ENCODE measurements at places on chromosomes 6 and 20.

DNA sequence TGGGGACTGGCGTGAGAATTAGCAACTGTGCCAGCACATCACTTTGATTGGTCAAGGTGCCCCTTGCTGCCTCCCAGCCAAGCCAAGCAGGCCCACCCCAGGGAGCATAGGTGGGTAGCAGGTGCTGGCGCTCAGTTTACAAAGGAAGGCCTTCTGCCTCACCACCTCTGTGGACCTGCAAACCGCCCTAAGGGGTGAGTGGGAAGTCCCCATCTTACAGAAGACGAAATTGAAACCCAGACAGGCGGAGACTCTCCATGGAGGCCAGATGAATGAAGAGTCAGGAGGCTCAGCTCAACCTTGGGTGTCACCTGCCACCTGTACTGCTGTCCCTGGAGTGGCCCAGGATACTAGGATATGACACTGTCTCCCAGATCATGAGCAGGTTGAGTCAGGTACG, 21.5 kb upstream of the MAS1L start:
- no peak for DNase-seq

DNA sequence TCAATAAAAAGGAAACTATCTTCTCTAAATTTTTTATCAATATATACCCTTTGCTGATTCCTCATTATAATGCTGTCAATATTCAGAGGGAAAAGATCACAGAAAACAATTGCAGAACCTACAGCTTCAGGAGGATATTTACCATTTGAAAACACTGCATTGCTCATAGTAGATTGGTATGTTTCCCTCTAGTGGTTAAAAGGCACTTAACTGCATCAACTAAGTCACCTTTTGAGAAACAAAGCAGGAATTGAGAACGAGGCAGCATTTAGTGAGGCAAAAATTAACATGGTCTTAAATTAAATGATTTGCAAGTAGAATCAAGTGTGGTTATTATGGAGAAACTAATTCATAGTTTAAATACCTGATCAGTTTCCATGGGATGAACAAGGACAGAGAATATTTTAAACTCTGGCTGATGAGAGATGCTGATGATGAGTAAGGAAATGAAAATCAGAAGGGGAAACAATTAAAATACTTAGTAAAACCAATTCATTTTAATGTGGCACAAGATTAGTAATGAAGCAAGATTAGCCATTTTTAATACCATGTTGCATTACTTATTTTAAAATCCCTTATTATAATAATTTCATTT, 642.1 kb downstream of the EPHA7 start:
- no peak for DNase-seq

DNA sequence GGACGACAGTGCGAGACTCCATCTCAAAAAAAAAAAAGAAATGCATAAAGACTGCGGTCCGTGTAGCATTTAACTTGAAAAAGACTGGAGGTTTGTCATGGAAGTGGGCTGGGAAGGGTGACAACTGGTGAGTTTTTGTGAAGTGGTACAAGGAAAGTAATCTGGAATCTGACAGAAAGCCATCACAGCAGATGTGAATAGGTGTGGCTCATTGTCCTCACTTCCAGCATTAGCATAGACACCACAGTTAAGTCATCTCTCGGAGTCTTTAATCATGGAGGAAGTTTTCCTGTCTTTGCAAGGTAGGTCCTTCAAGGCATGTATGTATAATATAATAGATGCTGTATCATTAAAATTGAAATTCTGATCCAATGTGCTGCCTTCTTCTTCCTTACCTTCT, 453.2 kb downstream of the TFAP2A start:
- DNase-seq, result no peak

- DNase-seq, result no peak
Observed at GRCh38 chr6:167275001-167275400, 16.1 kb upstream of the UNC93A start.

Measured in iPS DF 19.7 (cell line).